ENCODE measurements at places on chromosomes 3 and 15.

GRCh38 chr3:171643681-171644080 lies 166.6 kb downstream of the PLD1 start:
- no peak for DNase-seq

DNA sequence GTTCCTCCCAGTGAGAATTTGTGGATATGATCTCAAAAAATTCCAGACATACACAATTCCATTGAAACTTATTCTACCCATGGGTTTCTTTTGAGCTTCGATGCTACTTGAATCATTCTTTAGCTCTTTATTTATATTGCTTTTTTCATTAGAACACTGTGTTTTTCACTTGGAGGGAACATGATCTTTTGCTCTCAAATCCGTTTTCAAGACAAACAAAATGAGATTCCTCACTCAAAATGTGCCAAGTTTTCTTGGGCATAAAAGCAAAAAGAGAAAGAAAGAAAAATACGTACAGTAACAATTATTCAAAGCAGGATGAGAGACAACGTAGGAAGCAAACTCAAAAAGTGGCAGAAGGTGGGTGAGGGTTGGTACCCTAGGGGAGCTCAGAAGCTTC lies 118.8 kb upstream of the PDZRN3 start:
- peak; percentile 28 for DNase-seq

- no peak for DNase-seq
Observed at GRCh38 chr3:85979034-85979433, 1011.9 kb downstream of the VGLL3 start.

GRCh38 chr3:178005961-178006360 lies 530.3 kb upstream of the KCNMB2 start:
- DNase-seq, result no peak

DNA sequence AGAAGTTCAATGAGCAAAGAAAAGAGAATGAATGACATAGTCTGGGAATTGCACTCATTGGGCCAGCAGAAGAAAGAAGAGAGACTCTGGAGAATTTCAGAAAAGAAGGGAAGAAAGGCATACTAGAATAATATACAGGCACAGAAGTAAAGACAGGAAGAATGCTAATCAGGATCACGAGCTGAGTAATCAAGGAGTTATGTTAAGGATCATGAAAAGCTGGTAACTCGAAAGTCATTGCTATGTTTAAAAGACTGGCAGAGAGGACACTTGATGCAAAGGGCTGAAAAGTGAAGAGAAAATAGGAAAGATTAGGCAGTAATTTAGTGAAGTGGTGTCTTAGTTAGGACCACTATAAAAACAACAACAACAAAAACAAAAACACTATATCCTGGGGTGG lies 284.1 kb downstream of the ZBBX start:
- DNase-seq, result peak; percentile 15

DNA sequence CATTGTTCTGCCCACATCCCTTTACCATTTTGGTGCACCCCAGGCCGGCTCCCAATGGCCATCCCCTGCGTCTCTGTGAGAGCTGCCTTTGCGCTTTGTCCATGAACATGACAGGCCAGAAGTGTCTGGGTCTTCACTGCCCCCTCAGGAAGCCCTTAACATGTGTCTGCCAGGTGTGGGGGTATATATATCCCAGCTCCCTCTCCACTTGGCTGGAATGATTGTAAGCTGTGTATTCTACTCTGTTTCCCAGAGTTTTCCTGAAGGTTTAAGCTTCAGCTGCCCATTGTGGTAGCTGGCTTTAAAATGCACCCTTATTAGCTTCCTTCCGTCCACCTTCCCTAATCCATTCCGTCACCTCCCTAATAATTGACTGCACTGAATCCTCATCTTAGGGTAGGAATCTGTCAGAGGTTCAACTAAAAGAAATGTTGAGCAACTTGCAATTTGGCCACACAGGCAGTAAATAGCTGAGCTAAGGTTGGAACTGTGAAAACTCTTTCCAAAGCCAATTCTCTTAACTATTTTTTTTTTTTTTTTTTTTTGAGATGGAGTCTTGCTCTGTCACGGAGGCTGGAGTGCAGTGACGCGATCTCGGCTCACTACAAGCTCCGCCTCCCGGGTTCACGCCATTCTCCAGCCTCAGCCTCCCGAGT lies 30.4 kb upstream of the UBE2E1 start:
- no peak for DNase-seq

GRCh38 chr3:4504340-4505261 lies 11.5 kb downstream of the ITPR1 start:
- DNase-seq, result no peak

- no peak for DNase-seq
Observed at GRCh38 chr3:26838026-26838425, 215.5 kb downstream of the LRRC3B start.

- DNase-seq, result no peak
Observed at GRCh38 chr3:102178817-102179216, 256.0 kb upstream of the ZPLD1 start.

- peak; percentile 4 for DNase-seq
Observed at GRCh38 chr15:88139936-88140335, 116.6 kb downstream of the NTRK3 start.

GRCh38 chr3:22296601-22297000 lies 545.6 kb upstream of the ZNF385D start:
- DNase-seq, result peak; percentile 8

GRCh38 chr3:182729903-182730674 lies 63.2 kb upstream of the ATP11B start:
- DNase-seq, result no peak

DNA sequence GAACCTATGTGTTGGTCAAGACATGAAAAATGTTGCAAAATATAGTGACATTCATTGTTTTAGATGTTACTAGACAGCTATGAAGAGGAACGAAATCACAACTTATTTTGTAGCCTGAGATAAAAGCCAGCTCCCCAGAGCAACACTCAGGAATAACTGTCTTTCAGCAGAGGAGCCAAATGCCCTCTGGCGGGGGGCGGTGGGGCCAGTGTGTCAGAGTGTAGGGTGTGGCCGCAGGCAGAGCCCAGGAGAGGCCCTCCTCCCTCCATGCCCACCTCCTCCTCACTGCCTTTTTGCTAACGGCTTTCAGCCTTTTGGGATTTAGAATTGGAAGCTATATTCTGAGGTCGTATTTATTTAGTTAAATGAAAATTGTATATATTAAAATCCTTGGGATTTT lies 16.9 kb downstream of the APOD start:
- no peak for DNase-seq

- no peak for DNase-seq
Observed at GRCh38 chr15:48021336-48022086, 99.3 kb upstream of the SLC24A5 start.

GRCh38 chr3:62128051-62128450 lies 245.3 kb downstream of the FEZF2 start:
- no peak for DNase-seq

DNA sequence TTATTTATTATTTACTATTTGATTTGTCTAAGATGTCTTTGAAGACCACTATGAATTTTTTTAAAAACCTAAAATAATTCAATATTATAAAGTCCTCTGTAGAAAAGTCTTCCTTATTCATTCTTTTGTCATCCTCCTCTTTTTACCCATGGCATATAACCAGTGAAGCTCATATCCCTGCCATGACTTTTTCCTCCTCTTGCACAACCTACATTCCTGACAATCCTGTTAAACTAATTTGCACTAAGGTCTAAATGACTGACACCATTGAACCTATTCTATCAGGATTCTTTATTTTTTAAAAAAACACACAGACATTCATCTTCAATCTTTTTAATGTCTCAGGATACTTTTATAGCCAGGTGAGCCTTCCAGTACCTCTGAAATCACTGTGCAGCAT lies 159.9 kb upstream of the SLC2A2 start:
- DNase-seq, result peak; percentile 40

GRCh38 chr15:42133886-42134502 lies 22.4 kb downstream of the PLA2G4F start:
- peak; percentile 17 for DNase-seq

DNA sequence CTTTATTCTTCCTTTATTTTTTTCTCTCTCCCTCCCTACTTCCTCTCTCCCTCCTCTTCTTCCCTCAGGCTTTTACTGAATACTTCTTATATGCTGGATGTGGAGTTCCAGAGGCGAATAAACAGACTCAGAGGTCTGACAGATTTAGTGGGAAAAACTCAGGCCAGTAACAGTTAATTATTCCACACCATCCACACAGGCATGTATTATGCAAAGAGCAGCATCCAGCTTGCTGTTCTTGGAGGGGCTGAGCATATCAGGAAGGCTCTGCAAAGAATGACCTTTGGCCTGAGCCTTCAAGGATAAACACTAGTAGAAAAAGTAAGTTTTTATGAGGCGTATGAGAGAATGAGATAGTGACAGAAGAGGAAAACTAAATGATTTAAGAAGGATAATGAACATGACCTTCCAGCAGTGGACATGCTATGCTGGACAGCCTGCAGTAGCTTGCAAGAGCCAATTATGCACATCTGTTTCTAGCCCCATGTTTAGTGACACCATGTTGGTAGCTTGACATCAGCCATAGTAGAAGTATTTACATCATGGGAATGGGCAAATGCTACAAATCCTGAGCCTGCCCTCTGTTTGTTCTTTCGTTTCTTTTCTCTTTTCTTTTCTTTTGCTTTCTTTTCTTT lies 387.4 kb downstream of the EPHB1 start:
- DNase-seq, result no peak

DNA sequence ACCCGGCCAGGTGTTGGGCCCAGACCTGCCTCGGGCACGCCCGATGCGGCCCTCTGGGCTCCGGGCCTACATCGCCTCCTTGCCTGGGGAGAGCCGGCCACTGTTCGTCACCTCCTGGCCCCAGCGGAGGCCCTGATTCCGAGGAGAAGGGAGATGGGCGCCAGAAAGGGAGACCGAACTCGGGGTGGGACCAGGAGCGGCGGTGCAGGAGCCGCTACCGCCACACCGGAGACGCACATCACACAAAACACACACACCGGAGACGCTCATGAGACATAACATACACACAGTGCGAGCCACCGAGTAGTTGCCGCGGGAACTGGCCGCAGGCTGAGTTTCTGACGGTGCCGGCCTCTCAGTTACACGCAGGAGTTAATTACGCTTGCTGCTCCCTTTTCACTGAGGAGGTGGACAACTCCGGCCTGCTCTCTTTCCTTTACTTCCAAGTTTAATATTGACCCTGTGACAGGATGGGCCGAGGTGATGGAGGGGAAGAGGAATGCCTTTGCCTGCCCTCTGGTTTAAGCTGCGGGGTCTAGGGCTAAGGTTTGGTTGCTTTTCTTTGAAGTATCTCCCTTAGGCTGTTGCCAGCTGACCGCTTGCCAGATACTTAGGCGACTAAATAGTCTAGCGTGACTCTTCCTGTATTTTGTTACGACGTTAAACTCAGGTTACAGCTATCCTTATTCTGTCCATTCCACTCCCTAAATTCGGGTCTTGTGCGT lies 570 bp downstream of the PCNP start:
- DNase-seq, result peak; percentile 61
